Upper lobe of left lung (tissue), 6 donors: ENCODE measurements at places on chromosomes 6 and 20. TPM values are rescaled to one million over a fixed set of nuclear protein-coding genes. Genes with fewer than 3 reads are reported as not detected.
A peak's percentile ranks its signal among the peaks of the same experiment; 100 is the strongest.

GRCh38 chr20:37552415-37552814 lies 24.7 kb upstream of the BLCAP start:
- DNase-seq, result no peak

SLC22A16 gene
- total RNA-seq, result not detected

- peak; percentile 22 for DNase-seq
Observed at GRCh38 chr6:72218125-72218524, 331.8 kb downstream of the RIMS1 start.

DNA sequence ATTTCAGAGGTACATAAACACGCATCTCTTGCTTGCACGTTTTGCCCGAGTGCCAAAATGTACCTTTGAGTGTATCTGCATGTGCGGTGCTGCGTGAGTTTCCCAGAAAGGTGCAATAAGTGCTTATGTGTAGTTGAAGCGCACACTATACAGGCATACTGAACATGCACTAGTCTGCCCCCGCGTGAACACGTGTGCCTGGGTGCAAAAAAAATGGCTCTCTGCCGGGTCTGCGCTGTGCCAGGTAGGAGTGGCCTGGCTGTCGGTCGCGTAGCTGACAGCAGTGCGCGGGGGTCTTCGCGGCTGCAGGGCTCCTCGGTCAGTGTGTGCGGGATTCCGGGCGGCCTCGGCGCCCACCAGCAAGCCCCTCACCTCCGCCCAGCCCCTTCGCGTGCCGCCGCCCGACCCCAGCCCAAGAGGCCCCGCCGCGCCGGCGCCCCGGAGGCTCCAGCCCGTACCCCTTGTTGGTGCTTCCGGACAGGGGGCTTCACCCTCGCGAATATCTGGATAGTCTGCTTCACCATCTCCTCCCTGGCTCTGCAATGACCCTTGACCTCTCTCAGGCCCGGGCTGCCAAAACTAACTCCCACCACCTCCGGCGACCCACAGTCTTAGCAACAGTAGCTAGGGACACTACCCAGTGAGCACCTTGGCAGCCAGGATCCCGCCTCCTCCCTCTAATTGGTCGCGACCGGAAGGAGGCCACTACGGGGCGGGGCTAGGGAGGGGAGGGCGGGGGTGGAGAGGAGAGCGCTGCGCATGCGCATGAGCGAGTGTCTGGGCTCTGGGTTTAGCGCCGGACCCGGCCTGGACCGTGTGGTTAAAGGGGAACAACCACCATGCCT lies at the start of gene KIF6:
KIF6 (minus strand) TSS at position 622 of the 845 bp plus-strand sequence; CDS start at position 524, 98 bp downstream.
- peak; percentile 90 for DNase-seq

GRCh38 chr6:168447282-168447681 lies 6.3 kb downstream of the SMOC2 start:
- no peak for DNase-seq

DNA sequence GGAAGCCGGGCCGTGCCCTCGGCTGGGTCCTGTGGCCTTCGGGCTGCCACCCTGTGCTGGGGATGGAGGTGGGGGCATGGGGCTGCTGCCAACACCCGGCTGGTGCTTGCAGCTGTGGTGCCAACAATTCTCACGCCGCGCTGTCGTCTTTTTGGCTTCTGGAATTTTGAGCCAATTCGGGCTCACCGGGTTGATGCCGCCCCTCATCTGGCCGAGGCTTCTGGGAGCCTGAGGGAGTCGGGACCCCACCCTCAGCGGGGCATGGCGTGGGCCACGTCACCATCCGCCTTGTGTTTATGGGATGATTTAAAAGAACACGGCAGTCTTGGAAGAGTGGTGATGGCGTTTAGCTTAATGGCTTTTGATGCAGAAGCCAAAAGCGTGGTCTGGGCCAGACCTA lies 8.7 kb upstream of the NPBWR2 start:
- DNase-seq, result no peak

GRCh38 chr6:148739822-148740128 lies 7.1 kb upstream of the UST start:
- no peak for DNase-seq

METTL24 gene
- 2.7 TPM for total RNA-seq
